ENCODE measurements at places on chromosomes 1 and 21.

GRCh38 chr1:220882061-220882891 lies 3.0 kb downstream of the HLX start:
- DNase-seq, result no peak

DNA sequence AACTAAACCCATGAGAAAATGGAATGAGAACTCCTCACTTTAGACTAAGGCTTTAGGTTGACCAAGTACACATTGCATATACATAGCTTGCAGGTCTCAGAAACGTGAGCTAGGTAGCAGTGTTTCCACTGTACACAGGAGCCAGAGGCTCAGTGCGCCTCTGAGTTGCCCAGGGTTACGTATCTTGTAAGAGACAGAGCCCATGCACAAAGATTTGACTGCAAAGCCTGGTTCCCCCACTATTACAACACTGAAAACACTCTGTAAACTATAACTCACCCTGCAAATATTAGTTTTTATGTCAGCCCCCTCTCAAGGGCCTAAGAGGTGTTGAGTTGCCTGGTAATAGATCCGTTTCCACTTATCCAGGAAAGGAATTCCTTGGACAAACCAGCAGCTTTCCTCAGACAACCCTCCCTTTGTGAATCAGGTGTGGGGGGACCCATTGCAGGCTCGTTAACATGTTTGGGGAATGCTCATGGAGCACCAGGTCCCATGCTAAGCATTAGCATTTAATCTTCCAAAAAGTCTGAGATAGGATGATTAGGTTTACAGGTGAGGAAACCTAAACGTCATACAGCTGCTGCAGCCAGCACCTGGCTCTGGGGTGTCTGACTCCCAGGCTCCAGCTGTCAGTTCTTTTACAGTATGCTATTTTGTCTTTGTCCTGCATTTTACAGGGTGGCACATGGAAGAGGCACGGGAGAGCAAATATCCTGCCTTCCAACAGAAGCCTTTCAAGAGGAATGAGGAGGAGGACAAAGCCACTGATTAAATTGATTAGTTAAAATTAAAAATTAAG lies 25.7 kb downstream of the TENT5C start:
- DNase-seq, result no peak

GRCh38 chr1:91948501-91949355 lies 473 bp upstream of the BRDT start:
- DNase-seq, result no peak

- DNase-seq, result no peak
Observed at GRCh38 chr21:31566611-31567010, 92.9 kb upstream of the SOD1 start.

GRCh38 chr1:184691719-184692324 lies 62.8 kb downstream of the EDEM3 start:
- no peak for DNase-seq

DNA sequence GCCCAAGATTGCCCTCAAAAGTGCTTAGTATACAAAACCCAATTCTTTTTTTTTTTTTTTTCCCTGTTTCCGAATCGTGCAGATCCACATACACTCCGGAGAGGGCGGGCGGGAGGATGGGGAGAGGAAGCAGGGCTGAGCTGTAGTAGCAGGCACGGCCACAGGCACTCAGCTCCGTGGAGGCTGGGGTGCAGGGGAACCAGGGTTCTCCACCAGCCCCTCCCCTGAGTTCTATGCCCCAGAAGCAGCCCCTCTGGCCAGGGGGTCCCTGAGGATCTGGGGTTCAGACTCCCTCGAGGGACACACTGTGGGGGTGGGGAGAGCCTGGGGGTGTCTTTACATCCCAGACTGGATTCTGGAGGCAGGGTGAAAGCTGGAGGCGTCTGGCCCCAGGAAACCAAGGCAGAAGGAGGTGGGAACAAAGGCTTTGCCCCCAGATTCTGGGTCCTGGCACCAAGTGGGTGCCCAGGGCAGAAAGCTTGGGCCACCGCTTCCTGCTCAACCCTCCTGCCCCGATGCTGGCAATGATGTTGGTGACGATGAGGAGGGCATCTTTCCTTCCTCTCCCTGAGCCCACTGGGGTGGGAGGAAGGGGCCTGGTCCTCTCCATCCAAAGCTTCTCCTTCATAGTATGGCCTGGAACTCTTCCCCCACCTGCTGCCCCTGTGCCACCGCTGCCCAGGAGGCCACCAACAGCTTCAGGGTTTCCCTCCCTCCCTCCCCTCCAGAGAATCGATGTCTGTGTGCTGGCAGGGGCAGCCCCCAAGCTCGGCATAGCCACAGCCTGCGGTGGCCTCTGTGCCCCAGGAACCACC lies 106.4 kb upstream of the TARDBP start:
- no peak for DNase-seq

GRCh38 chr1:198628067-198628455 lies 10.8 kb upstream of the PTPRC start:
- no peak for DNase-seq

- DNase-seq, result no peak
Observed at GRCh38 chr1:65512967-65513780, 92.7 kb downstream of the LEPR start.

- DNase-seq, result no peak
Observed at GRCh38 chr1:209223791-209224190, 359.7 kb upstream of the CAMK1G start.

GRCh38 chr1:86184426-86184825 lies 27.9 kb upstream of the COL24A1 start:
- no peak for DNase-seq

DNA sequence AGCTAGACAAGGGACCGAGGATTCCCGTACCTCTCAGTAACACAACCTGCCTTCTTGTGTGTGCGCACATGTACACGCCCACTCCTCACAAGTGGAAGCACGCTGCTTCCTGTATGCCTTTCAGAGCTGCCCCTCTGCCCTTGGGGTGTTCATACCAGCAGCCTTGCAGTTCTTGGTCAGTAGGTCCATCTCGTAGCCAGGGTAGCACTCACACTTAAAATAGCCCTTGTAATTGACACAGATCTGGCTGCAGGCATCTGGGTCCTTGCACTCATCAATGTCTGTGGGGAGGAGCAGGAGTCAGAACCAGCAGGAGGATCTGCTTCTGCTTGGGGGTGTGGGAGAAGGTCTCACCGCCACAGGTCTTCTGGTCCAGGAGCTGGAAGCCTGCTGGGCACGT lies 32.6 kb upstream of the MAGOH start:
- no peak for DNase-seq

- no peak for DNase-seq
Observed at GRCh38 chr1:25616987-25617624, 515 bp downstream of the MAN1C1 start.

- DNase-seq, result no peak
Observed at GRCh38 chr1:228367798-228368791, 38.5 kb downstream of the TRIM11 start.

GRCh38 chr1:156463874-156464273 lies 36.7 kb downstream of the MEF2D start:
- DNase-seq, result no peak

GRCh38 chr1:7278045-7278444 lies 492.8 kb downstream of the CAMTA1 start:
- no peak for DNase-seq

DNA sequence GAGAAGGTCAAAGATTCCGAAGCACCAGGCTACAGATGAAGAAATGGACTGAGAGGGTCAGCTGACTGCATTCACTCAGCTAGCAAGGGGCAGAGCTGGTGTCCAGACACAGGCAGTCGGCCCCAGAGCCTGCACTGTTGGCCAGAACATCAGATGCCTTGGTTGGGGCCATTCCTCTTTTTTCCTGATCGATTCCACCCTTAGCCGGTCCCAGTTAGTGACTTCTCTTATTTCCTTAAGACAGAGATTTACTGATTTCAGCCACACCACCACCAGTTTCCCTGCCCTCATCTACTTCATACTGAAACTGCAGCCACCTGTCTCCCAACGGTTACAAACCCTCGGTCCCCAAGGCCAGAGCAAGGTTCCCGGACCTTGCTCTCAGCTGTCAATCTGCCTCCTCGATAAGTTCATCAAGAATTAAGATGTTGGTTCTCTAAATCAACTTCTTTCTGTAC lies 11.5 kb downstream of the CD58 start:
- DNase-seq, result no peak

DNA sequence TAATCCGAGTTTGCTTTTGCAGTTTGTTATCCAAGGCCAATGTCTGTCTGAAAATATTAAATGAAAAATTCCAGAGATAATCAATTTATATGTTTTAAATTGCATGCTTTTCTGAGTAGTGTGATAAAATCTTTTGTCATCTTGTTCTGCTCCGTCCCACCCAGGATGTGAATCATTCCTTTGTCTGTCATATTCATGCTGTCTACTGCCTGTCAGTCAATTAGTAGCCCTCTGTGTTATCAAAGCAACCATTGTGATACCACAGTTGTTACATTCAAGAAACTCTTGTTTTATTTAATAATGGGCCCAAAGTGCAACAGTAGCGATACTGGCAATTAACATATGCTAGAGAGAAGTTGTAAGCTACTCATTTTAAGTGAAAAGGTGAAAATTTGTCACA lies 819.3 kb downstream of the BRINP3 start:
- no peak for DNase-seq

DNA sequence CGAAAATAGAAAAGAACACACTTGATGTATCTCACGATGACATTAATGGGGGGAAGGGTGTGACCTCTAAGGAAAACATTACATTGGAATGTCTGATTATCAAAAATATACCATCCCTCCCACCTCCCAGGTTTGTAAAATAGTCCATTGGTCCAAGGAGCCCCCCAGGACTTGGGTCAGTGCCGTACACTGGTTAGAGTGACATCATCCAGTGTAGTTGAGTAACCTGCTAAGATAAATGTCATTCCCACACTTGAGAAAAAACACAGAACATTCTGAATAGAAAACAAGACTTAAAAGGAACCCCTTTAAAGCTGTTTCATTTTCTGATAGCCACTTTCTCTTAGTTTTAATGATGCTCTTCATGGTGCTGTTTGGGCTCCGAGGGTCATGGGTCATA lies 15.2 kb downstream of the DDX20 start:
- no peak for DNase-seq

DNA sequence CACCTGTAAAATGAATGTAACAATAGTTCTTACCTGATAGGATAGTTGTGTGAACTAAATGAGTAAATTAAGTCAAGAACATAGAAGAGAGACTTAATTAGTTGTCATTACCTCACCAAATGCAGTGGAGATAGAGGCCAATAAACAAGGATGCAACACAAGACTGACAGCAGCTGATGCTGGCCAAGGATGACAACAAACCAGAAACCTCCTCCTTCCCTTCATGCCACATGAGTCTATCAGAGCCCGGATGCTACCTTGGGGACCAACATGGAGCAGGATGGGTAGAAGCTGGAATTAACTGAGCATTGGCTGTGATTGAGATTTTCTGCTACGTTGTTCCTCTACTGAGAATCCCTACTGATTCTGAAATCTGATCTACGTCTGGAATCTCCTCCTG lies 30.3 kb upstream of the USP1 start:
- DNase-seq, result no peak
